ENCODE measurements at places on chromosomes 2 and 18.

DNA sequence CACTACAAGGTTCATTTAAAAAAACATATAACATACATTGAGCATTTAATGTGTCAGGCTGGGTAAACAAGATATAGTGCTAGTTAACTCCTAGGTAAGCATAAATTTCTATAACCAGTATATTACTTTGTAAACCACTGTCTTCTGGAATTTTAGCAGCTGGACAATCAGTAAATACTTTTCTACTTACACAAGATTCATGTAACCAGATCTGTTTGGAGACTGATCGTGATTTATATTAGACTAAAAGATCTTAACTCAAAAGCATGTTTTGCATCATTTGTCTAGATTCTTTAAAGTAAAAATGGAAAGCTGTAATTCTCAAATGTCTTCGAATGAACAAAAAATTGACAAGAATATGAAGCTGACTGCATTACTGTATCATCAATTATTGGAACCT lies 941 bp upstream of the SGO2 start:
- no peak for DNase-seq

DNA sequence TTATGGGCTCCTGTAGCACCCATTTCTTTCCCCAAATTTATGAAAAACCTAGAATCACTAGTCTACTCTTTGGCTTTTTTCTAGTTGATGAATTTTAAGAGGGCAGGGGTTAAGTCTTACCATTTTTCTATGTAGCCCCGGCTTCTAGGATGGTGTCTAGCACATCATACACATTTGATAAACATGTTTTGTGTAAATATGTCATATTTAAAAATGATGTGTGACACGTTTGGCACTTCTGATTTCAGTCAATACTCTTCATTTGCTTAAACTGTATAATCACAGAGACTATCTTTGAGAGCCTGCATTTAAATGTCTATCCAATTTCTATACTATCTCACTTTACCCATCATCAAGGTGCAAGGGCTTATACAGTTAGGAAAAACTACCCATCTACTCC lies 331.1 kb downstream of the TDRD15 start:
- no peak for DNase-seq

DNA sequence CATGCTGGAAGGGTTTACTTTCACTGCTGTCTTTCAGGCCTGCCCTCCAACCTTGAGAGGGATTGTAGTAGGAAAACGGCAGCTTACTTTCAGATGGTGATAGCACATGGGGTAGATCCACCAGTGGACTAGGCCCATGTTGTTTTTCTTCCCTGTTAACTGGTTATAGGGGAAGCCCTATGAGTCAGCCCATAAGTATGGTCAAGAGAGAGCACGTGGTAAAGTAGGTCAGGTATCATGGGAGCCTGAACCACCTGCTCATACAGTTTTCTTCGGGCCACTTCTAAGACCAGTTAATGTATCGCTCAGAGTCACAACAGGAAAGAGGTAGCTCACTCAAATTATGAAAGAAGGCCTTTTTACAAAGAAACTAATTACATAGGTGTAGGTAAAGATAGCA lies 33.0 kb downstream of the PDK1 start:
- DNase-seq, result no peak

GRCh38 chr2:39127973-39128372 lies 7.1 kb upstream of the SOS1 start:
- no peak for DNase-seq
